ENCODE measurements at places on chromosomes 7 and 10.

DNA sequence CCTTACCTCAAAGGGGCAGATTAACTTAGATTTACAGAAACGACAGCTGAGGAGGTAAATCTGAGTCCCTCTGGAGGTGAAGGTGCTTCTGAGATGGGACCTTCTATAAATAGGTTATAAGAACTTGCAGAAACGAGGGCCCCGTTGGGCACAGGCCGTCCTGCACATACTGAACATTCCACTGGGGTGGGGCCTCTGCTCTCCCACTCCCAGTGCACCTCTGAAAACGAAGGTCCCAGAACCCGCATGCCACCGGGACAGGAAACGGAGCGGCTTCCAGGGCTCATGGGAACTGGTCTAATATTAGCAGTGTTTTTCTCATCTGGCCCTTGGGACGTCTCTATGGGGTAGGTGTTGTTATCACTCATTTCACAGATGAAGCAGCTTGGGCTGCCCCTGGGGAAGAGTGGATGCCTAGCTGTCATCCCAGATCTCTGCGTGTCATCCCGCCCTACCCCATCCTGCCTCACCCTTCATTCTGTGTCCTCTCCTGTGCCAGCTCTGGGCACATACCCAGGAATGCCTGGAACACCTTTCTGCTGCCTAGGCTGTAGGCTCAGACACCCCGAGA, 19.6 kb downstream of the C10orf62 start:
- no peak for DNase-seq

DNA sequence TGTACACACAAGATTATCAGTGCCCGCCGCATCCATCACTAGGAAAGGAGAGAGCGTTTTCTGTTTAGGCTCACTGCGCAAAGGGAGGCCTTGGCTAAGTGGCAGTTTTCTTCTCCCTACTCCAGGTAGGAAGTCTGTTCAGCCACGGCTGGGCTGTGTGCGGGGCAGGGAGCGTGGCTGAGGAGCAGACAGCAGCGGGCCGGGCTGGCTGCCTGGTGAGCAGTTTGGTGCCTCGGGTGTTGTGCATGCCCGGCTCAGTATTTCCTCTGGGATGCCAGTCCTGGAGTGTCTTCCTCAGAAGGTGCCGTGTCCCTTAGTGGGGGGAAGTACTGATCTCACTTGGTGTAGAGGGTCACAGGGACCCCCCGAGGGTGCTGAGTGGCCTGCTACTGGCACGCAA, 114.4 kb downstream of the NT5C2 start:
- DNase-seq = no peak

- DNase-seq = no peak
Measured at GRCh38 chr10:89351412-89351779, 23.6 kb downstream of the IFIT3 start.

DNA sequence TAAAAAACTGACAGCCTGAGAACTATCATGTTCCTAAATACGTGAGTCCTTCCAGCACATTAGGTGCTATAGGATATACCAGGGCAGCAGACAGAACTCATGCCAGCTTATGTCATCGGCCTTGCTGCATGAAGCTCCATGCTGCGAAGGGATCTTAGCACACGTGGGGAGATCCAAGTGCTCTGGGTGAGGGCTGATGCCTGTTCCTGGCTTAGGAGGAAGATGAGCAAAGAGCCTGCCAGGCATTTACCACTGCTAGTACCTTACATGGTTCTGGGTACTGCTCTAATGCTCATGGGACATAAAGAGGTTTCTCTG, 43.2 kb downstream of the SVIL start:
- no peak for DNase-seq

- DNase-seq = no peak
Measured at GRCh38 chr7:158266817-158267741, 320.5 kb downstream of the PTPRN2 start.
